ENCODE measurements at places on chromosomes 16 and 17.

DNA sequence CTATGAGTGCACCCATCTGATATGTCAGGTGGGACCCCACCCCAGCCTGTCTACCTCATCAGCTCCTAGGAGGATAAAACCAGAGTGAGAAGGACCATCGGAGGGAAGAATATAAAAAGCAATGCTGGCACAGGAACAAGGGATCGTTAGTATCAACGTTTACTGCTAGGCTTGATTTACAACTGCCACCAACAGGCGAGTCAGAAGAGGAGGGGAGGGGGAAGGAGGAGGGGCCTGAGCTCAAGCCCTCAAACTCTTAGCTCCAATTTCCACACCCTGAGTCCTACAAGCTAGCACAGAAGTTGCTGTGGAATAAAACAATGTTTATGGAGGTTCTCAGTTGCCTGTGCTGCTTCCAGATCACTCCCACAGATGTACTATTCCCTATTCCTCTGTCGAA, 234.5 kb downstream of the C16orf78 start:
- no peak for DNase-seq

DNA sequence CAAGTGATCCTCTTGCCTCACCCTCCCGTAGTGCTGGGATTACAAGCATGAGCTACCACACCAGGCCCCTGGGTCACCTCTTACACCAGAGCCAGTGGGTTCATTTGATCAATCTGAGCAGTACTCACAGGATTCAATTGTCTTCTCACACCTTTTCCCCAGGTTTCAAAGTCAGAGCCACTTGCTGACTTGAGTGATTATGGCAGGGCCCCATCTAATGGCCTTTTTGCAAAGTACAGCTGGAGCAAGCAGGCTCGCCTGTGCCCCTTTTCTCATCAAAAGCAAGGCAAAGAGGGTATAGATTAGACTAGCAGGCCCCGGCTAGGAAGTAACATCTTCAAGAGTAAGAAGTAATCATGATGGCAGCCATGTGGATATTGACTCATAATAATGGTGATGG, 114.8 kb upstream of the NOL11 start:
- DNase-seq, result peak; percentile 53

DNA sequence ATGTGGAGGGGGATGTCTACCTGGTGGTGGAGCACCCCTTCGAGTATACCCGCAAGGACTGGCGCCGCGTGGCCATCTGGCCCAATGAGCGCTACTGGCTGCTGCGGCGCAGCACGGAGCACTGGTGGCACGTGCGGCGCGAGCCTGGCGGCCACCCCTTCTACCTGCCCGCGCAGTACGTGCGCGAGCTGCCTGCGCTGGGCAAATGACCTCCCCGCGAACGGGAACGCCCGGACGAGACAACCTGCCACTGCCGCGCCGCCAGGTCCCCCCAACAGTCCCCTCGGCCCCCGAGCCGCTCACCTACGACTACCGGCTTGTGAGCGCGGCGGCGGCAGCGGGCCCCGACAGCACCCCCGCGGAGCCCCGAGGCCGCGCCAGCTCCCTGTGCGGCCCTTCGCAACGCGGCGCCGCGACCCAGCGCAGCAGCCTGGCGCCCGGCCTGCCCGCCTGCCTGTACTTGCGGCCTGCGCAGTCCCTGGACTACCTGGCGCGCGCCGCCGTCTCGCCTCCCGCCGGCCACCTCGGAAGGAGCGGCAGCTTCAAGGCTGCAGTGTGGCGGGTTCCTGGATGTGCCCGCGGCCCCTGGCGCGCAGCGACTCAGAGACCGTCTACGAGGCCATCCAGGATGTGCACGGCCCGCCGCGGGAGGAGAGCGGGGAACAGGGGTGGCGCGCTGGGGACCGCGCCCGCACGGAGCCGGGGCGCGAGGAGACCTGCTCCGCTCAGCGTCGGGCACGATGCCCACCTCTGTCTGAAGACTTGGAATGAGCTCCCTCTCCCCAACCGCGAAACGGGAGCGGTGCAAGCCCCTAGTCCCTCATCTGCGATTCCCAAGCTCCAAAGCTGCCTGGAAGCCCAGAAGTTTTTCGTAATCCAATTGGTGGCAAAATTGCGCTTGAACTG, 48.7 kb upstream of the AMZ2 start:
- no peak for DNase-seq

DNA sequence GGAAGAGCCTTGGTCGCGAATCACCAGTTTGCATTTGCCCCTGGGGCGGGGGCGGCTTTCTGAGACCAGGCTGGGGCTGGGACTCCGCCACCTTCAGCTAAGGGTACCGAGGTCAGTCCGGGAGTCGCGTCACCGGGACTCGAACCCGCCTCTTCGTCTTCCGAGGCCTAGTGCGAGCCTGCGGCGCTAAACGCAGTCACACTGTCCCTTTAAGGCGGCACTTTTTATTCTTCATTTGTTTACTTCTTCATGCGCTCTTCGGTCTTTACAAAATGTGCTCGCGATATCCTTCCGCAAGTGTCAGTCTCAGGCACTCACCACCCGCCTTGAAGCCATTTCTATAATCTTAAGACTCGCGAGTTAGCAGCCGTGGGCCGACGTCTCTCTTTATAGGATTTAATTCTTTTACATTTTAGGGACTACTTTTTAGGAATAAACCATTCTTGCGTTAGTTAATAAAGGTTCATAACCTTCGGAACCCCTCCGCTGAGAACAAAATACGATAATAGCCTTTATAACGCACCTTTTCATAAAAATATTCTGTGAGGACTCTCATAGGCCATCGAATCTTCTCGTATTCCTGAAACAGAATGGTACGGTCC, 593 bp upstream of the HEXIM1 start:
- DNase-seq, result peak; percentile 74

GRCh38 chr17:80704381-80704819, 159.8 kb downstream of the RPTOR start:
- DNase-seq, result no peak

GRCh38 chr16:78996790-78997189, 603.7 kb downstream of the MAF start:
- DNase-seq, result no peak

- DNase-seq, result peak; percentile 12
These were observed 183.5 kb upstream of the MAF start for GRCh38 chr16:79784007-79784406.

DNA sequence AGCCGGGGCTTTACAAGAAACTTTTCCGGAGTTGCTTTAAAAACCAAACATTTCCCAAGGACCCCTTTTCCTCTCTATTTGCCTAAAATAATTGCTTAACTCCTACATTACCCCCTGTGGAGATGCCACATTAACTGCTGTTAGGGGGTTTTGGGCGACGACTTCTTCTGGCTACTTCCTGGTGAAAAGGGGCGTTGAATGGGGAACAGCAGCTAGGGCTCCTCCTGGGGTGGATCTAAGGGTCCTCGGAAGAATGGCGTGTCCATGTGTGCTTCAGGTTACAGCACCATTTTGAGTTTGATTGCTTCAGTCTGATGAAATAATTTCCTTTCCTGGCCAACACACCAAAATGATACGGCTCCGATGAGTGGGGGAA, 22.0 kb downstream of the ABCC1 start:
- no peak for DNase-seq

All from stomach (tissue), 19 donors.